ENCODE measurements at places on chromosomes 1 and 21. TPM values are rescaled to one million over a fixed set of nuclear protein-coding genes. Genes with fewer than 3 reads are reported as not detected.

DNA sequence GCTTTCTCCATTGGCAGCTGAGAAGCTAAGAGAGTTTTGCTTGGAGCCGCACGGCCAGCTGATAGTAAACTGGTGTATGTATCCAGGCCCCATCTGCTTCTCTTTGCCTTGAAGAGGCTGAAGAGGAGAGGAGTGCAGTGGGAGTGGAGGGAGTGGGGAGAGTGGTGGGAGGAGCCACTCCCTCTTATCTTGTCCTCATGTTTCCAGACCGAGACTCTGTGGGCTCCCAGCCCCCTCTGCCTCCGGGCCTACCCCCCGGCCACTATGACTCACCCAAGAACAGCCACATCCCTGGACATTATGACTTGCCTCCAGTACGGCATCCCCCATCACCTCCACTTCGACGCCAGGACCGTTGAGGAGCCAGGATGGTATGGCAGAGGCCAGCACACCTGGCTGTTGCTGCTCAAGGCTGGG lies 6.0 kb upstream of the LRRC71 start:
- no peaks in the 10 kb centered on the region for H3K4me1 ChIP-seq
- H3K27me3 ChIP-seq, result no peaks in the 10 kb centered on the region
- H3K27ac ChIP-seq, result no peak overlapping the region
- DNase-seq, result no peak

DNA sequence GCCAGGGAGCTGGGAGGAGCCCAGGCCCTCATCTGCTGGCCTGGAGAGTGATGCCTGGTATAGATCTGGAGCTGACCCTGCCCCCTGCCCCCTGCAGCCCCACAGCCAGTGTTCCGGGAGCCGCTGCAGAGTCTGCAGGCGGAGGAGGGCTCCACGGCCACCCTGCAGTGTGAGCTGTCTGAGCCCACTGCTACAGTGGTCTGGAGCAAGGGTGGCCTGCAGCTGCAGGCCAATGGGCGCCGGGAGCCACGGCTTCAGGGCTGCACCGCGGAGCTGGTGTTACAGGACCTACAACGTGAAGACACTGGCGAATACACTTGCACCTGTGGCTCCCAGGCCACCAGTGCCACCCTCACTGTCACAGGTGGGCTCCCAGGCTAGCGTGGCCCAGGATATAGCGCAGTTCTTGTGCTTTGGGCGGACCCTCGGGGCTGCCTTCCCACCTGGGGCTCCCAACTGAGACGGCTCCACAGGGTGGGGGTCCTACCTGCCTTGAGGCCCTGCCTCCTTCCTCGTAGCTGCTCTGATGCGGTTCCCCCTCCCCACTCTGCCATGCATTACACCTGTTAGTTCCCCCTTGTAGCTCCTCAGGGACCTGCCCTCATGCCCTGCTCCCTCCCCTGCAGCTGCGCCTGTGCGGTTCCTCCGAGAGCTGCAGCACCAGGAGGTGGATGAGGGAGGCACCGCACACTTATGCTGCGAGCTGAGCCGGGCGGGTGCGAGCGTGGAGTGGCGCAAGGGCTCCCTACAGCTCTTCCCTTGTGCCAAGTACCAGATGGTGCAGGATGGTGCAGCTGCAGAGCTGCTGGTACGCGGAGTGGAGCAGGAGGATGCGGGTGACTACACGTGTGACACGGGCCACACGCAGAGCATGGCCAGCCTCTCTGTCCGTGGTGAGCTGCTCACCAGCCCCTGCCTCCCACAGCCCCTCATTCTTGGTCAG lies 98.7 kb downstream of the OBSCN start:
- H3K36me3 ChIP-seq, result no peaks in the 10 kb centered on the region
- no peak for DNase-seq
- H3K4me1 ChIP-seq, result no peaks in the 10 kb centered on the region
- no peak overlapping the region for H3K4me3 ChIP-seq

DNA sequence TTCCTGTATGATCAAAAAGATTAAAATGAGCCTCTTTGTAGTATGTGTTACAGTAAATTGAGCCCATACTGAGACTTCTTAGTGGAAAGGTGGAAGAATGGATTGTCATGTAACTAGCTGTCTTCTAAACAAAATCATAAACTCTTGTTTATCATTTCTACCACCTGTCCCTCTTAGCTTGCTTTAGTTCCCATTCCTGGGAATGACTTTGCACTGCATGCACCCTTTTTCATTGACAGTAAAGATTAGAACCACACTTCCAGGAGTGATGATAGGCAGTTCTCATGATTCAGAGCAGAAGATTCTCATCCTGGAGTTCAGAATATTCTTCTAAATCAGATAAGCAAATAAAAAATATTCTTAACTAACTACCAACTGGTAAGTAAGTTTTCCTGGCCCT lies 28.0 kb downstream of the DENND2D start:
- no peak overlapping the region for H3K4me3 ChIP-seq
- no peaks in the 10 kb centered on the region for H3K27me3 ChIP-seq

DNA sequence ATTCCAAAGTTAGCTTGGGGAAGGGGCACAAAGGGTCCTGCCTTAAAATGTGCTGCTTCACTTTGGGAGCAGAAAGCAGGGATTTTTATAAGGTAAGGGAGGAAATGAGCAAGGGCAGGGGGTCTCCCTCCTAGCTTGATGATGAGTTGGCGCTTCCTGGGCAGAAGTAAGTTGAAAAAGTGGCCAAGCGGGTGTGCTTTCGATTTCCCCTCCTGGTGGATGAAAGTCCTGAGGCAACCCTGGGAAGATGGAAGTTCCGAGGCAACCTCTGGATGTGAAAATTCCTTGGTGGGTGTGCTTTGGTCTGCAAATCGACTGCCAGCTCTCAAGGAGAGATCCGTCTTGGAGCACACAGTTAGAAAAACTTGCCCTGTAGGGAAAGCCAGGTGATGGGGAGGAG lies 41.7 kb upstream of the CD2 start:
- H3K4me3 ChIP-seq, result no peak overlapping the region
- no peak overlapping the region for H3K27ac ChIP-seq
- no peak for DNase-seq

- no peaks in the 10 kb centered on the region for H3K27me3 ChIP-seq
- no peaks in the 10 kb centered on the region for H3K36me3 ChIP-seq
- peaks cover 29% of the 10 kb centered on the region for H3K4me1 ChIP-seq
- H3K4me3 ChIP-seq, result no peak overlapping the region
- peak; percentile 58 for DNase-seq
- peak overlapping the region; percentile 94 for H3K27ac ChIP-seq
Observed at GRCh38 chr21:46062471-46063211, 35.3 kb upstream of the COL6A2 start.

- no peaks in the 10 kb centered on the region for H3K27me3 ChIP-seq
- H3K36me3 ChIP-seq, result no peaks in the 10 kb centered on the region
- DNase-seq, result no peak
- no peak overlapping the region for H3K4me3 ChIP-seq
- peak overlapping the region; percentile 30 for H3K27ac ChIP-seq
- H3K4me1 ChIP-seq, result no peaks in the 10 kb centered on the region
Observed at GRCh38 chr1:61397495-61397894, 315.1 kb downstream of the NFIA start.

DNA sequence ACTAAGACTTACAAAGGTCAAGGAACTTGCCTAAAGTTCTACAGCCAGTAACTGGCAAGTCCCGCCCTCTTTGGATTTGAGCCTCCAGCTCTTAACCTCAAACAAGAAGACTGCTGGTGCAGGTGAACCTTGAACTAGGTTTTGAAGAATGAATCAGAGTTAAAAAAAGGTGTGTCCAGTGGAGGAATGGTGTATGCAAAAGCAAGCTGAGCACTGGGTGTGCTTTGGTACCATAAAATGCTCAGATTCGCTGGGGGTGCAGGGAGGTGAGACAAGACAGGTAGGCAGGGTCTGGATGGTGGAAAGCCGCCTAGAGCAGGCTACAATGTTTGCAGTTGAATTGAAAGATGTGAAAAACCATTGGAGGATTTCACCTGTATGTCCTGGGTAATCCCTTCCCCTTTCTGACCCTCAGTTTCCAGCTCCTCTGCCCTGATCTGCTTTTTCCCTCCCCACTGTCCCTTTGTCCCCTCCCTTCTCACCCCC lies 39.8 kb downstream of the FOXD2 start:
- H3K27ac ChIP-seq, result no peak overlapping the region
- H3K27me3 ChIP-seq, result no peaks in the 10 kb centered on the region
- DNase-seq, result no peak
- H3K36me3 ChIP-seq, result no peaks in the 10 kb centered on the region

- H3K27ac ChIP-seq, result peak overlapping the region; percentile 92
- H3K4me1 ChIP-seq, result peaks cover 19% of the 10 kb centered on the region
- peak overlapping the region; percentile 98 for H3K4me3 ChIP-seq
- no peaks in the 10 kb centered on the region for H3K27me3 ChIP-seq
- no peaks in the 10 kb centered on the region for H3K36me3 ChIP-seq
- no peak for DNase-seq
Observed at GRCh38 chr1:181104790-181105133, 16.3 kb downstream of the IER5 start.

GRCh38 chr1:108961752-108962486 lies 1.4 kb downstream of the CLCC1 start:
- DNase-seq, result no peak
- H3K4me1 ChIP-seq, result peaks cover 11% of the 10 kb centered on the region
- H3K36me3 ChIP-seq, result peaks cover 4% of the 10 kb centered on the region
- no peaks in the 10 kb centered on the region for H3K27me3 ChIP-seq

DNA sequence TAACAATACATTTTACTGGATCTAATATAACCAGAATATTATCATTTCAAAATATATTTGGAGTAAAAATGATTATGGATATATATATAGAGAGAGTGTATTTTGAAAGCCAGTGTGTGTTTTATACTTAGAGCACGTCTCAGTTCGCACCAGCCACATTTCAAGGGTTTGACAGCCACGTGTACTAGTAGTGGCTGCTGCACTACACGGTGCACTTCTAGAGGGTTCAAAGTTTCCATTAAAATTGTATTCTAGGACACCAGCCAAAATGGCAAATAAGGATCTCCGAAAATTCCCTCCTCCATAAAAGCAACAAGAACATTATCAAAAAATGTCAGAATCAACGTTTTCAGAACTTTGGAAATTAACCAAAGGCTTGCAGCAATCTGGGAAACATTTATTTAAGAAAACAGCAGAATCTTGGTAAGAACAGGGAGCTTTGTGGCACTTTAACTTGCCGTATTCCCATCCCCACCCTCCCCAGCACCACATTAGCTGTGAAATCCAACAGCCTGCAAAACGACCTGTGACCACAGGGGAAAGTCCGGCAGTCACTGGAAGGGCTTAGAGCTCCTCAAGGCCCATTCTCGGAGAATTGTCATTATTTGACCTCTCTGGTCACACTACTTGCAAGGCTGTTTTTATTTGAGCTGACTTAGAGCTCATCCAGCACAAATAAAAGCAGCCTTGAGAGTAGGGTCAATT lies 33.5 kb upstream of the MRPS6 start:
- no peaks in the 10 kb centered on the region for H3K27me3 ChIP-seq
- H3K4me1 ChIP-seq, result no peaks in the 10 kb centered on the region
- no peaks in the 10 kb centered on the region for H3K36me3 ChIP-seq

GRCh38 chr1:247437551-247438505 lies 20.1 kb downstream of the OR2B11 start:
- no peaks in the 10 kb centered on the region for H3K36me3 ChIP-seq
- H3K4me1 ChIP-seq, result no peaks in the 10 kb centered on the region
- H3K27ac ChIP-seq, result no peak overlapping the region

- peak overlapping the region; percentile 33 for H3K4me3 ChIP-seq
- no peaks in the 10 kb centered on the region for H3K27me3 ChIP-seq
- H3K27ac ChIP-seq, result peak overlapping the region; percentile 69
- peaks cover 5% of the 10 kb centered on the region for H3K36me3 ChIP-seq
- peaks cover 77% of the 10 kb centered on the region for H3K4me1 ChIP-seq
Observed at GRCh38 chr1:27435566-27436203, 43.3 kb downstream of the GPR3 start.

DNA sequence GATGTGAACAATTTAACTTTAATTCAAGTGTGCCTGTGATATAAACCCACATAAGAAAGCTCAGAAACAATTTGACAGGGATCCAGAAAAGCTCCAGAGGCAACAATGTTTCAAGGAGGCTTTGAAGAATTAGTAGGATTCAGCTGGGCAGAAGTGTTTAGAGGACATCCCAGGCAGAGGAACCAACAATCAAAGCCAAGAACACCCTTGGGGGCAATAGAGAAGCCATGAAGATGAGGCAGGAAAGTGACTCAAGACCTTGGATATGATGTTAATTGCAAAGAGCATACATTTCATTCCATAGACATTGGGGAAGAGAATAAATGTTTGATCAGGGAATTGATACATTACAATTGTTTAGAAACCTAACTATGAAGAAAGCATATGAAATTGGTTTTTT lies 280.3 kb downstream of the LTN1 start:
- no peak for DNase-seq
- no peaks in the 10 kb centered on the region for H3K27me3 ChIP-seq
- no peak overlapping the region for H3K27ac ChIP-seq
- no peaks in the 10 kb centered on the region for H3K36me3 ChIP-seq
- no peaks in the 10 kb centered on the region for H3K4me1 ChIP-seq
- H3K4me3 ChIP-seq, result no peak overlapping the region

DNA sequence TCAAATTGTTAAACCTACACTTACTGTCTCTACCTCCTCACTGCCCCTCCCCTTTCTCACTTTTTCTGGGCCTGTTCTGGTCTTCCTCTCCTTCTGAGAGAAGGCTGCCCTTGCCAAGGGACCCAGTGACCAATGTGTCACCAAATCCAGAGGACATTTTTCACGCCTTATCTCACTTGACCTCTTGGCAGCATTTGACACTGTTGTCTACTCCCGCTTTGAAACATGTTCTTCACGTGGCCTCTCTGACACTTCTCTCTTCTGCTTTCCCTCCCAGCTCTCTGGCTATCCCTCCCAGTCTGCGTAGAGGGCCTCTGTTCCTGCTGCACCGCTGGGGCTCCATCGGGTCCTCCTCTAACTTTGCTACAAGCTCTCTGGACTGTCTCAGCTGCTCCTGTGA lies 25.3 kb downstream of the KCNQ4 start:
- H3K4me1 ChIP-seq, result peaks cover 25% of the 10 kb centered on the region
- H3K27me3 ChIP-seq, result no peaks in the 10 kb centered on the region
- DNase-seq, result no peak
- no peak overlapping the region for H3K4me3 ChIP-seq

- DNase-seq, result no peak
- H3K4me3 ChIP-seq, result no peak overlapping the region
- H3K27me3 ChIP-seq, result no peaks in the 10 kb centered on the region
- no peak overlapping the region for H3K27ac ChIP-seq
Observed at GRCh38 chr21:14675774-14676530, 129.8 kb upstream of the SAMSN1 start.

DNA sequence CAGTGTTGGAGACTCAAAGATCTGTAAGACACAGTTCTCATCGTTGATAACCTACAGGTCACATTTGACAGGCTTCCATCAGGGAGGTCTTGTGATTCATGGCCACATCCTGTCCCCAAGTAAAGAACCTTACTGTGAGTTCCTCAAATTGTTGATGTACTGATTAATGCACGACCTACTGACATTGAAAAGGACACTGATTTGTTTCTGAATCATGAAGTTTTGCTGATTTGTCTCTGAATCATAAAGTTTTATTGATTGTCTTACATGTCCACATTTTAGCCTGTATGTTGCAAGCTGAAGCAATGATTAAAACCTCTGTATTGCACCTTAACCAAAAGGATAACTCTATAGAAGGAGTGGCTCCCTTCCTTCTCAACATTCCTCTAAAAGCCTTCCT lies 476.3 kb upstream of the RUNX1 start:
- H3K27ac ChIP-seq, result no peak overlapping the region
- no peaks in the 10 kb centered on the region for H3K36me3 ChIP-seq
- H3K4me1 ChIP-seq, result no peaks in the 10 kb centered on the region
- no peak for DNase-seq

- DNase-seq, result no peak
- H3K4me3 ChIP-seq, result no peak overlapping the region
- no peaks in the 10 kb centered on the region for H3K4me1 ChIP-seq
- H3K36me3 ChIP-seq, result no peaks in the 10 kb centered on the region
Observed at GRCh38 chr1:81682490-81682889, 118.2 kb upstream of the ADGRL2 start.

The PFKL gene
- total RNA-seq, result 153 TPM

The PTGFRN gene
- 11.2 TPM for total RNA-seq

The LYPD8 gene
- not detected for total RNA-seq

The LRRC53 gene
- total RNA-seq, result not detected

Data from ascending aorta (tissue), 2 donors.